ENCODE measurements at places on chromosomes 13 and 19.

- DNase-seq, result no peak
Measured at GRCh38 chr19:13839130-13839937, 37.6 kb upstream of the NANOS3 start.

DNA sequence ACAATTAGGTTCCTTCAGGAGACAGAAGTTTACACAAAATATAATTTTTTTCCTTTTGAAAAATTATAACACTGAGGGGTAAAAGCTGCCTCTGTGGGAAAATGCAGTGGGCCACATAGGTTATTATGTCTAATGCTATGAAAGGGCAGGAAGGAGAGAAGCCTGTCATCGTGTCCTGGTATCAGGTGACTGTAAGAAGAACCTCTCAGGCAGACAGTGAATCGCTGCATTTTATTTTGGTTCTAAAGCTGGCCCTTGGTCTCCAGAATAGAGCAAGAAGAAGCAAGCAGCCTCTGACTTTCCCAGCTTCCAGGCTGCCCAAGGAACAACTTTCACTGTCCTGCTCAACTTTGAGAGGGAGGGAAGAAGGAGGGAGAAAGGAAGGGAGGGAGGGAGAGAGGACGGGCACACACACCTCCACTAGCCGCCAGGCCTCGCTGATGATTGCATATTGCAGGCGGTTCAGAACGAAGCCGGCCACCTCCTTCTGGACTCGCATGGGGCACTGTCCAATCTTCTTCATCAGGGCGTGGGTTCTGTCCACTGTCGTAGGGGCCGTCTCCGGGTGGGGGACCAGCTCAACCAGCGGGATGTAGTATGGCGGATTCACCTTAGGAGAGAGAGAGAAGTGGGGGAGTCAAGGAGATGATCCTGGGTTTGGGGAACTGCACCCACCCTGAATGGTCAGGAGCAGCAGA, 93.8 kb downstream of the CRYL1 start:
- DNase-seq, result no peak

GRCh38 chr19:43905897-43906296, 29.2 kb downstream of the ZNF45 start:
- DNase-seq, result no peak

DNA sequence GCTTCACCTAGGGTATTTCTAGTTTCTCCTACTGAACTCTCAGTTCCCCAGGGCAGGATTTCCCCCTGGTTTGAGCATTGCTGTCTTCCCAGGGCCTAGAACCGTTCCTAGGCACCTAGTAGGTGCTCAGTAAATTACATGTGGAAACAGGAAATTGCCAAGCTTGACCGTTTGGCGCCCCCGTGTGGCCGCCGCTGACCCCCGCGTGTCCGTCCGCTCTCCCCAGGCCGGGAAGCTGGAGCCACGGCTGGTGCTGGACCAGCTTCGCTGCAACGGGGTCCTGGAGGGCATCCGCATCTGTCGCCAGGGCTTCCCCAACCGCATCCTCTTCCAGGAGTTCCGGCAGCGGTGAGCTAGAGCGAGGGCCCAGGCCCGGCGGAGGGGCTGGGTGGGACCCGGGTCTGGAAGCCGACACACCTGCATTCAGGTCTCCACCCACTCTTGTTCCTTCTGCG, 55.5 kb downstream of the MYH14 start:
- no peak for DNase-seq

GRCh38 chr19:5850743-5851293, 431 bp downstream of the FUT3 start:
- no peak for DNase-seq

DNA sequence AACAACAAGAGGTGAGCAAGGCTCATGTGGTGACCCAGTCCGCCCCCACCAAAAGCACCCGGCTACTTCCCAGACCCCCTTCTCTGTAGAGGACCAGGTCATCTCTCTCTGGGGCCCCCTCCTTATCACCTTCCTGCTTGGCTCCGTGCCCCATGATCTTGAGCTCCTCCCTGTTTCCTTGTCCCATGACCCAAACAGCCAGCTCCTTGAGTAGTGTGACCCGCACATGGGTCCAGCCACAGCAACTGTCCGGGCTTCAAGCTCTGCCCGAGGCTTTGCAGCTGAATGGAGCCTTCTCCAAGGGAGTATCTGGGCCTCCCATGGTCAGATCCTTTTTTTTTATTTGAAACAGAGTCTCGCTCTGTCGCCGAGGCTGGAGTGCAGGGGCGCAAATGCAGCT, 61.8 kb downstream of the MYO9B start:
- no peak for DNase-seq

DNA sequence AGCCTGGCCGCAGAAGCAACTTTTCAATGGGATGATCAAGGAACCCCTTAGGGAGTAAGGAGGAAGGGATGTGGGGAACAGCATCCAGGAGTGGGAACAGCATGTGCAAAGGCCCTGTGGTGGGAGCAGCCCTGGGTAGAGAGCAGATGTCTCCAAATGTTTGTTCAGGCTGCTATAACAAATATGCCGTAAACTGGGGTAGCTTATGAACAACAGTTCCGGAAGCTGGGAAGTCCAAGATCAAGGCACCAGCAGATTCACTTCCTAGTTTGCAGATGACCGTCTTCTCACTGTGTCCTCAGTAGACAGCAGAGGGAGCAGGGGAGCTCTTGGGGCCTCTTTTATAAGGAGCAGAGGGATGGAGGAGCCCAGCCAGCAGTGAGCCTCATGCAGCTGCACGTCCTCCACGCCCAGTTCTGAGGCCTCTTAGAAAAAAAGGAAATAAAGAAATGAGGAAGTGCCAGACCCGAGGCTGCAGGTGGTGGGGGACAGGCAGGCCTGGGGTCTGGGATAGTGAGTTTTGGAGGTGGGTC, 4.2 kb upstream of the LRRC25 start:
- DNase-seq, result no peak

GRCh38 chr13:50990818-50991506, 81.4 kb downstream of the RNASEH2B start:
- DNase-seq, result no peak

DNA sequence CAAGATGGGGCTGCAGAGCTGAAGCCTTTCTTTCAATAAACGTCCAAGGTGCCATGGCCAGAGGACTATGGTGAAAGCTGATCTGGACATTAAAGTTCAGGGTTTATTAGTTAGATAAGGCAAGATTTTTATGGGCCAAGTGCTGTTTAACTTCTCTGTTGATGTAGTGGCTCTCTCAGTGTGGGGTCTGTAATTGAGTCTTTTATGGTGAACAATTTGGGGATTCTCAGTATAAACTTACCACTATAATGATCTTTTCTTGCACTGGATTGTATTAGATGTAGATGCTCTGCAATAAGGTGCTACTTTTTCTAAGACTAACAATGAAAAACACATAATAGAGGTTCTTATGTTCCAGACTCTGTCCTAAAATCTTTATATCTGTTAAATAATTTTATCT, 190.1 kb upstream of the KLF12 start:
- no peak for DNase-seq

GRCh38 chr19:36605101-36605876, at the start of gene ZNF382:
TSS of gene ZNF382 (plus strand) at chr19:36605313. CDS start at chr19:36609915, 4,602 bp downstream.
- peak; percentile 51 for DNase-seq
